Lower leg skin (tissue), 4 donors: ENCODE measurements at places on chromosomes 11 and 22.

- DNase-seq = no peak
These were observed 26.0 kb upstream of the FADD start for GRCh38 chr11:70176940-70177689.

DNA sequence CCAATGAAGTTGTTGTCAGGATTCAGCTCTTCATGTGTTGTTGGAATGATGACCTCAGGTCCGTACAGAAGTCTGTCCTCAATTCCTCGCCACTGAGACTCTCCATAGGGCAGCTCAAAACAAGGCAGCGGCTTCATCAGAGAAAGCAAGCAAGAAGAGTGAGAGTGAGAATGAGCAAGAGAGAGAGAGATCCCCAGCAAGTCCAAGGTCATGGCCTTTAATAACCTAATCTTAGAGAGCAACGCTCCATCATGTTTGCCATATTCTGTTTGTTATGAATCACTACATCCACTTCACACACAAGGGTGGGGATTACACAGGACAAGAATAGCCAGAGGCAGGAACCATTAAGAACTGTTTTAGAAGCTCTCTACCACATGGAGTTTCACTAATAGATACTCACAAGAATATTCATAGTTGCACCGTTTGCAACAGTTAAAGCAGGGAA is 23.3 kb upstream of the MMP7 start:
- DNase-seq = no peak

DNA sequence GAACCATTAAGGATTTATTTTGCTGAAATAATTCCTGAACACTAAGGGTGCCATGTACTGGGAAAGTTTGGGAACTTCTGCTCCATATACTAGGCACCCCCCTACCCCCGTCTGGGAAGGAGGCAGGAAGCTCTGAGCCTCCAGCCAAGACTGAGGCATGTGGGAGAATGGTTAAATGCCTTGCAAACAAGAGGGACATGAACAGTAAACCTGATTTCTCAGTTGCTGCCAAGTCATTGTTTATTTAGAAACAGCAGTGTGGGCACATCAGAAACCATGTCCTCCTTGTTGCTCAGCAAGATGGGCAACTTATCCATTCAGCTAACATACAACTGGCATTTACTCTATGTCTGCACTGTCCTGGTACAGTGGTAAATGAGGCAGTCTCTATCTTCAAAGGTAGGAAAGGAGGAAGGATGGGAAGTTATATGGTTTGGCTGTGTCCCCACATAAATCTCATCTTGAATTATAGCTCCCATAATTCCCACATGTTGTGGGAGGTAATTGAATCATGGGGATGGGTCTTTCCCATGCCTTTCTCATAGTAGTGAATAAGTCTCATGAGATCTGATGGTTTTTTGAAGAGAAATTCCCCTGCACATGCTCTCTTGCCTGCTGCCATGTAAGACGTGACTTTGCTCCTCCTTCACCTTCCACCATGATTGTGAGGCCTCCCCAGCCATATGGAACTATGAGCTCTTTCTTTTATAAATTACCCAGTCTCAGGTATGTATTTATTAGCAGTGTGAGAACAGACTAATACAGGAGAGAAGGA is 459.1 kb downstream of the MIAT start:
- DNase-seq = no peak

DNA sequence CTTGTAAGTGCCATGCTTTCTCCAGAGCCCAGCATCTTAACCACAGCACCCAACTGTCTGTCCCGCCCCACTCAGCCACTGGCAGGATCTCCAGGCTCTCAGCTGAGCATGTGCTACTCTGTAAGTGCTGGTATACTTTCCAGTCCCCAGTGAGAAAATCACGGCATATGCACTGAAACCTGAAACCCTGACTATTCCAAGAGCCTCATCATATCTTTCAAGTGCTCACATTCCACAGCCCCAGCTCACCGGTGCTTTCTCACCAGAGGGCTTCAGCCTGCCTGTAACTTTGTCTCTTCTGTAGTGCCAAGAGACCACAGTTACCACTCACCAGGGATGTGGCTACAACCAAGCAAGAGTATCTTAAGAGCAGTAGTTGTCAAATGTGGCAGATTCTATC is 24.4 kb upstream of the PAMR1 start:
- DNase-seq = no peak

- DNase-seq = no peak
These were observed 41.6 kb downstream of the FDX1 start for GRCh38 chr11:110471371-110471770.

- no peak for DNase-seq
These were observed 114.5 kb upstream of the MTNR1B start for GRCh38 chr11:92854952-92855351.

- no peak for DNase-seq
These were observed 34.5 kb downstream of the TPST2 start for GRCh38 chr22:26555478-26555877.

DNA sequence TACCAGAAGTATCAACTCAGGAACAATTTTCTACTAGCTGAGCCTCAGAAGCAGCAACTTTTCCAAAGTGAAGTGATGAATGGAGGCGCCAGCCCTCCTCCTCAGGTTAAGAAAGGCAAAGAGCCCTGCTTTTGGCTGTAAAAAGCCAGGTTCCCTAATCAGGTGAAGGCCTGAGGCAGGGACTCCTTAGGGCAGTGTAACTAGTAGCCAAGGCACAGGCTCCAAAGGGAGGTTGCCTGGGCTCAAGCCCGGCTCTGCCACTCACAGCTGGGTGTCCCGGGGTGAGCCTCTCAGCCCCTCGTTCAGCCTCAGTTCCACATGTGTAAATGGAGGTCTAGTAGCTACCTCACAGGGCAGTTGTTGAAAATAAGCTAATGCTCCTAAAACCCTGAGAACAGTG is 19.5 kb downstream of the TSKU start:
- DNase-seq = peak; percentile 83

DNA sequence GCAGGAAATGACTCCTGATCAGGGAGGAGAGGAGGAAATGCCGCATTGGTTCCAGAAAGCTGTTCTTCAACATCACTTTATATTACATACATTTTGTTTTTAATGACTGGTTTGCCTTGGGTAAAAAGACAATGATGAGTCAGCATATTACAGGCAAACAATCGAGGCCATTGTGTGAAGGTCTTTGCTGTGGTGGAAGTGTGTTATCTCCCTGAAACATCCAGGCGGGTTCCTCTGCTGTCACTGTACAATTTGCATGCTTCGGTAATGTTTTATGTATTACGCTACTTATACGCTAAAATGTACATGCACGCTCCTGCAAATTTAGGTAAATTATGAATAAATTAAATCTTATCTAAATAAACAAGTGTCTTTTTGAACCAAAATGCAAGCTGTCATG is 161.1 kb downstream of the KIRREL3 start:
- no peak for DNase-seq

DNA sequence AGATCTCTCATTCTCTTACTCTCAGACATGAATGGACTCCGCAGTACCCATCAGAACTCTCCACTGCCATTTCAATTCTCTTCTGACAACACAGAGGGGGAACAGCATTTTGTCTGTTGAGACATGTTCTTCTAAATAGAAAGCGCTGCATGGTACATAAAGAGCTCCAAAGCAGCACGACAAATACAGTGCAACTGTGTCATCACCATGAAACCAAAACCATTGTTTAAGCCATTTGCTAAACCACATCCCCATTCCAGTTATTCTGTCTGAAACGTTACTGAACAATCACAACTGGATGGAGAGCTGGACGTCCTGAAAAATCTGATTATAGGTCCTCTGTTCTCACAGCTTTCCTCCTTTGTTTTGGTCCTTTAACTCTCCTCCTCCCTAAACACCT is 17.9 kb upstream of the TENM4 start:
- DNase-seq = no peak

DNA sequence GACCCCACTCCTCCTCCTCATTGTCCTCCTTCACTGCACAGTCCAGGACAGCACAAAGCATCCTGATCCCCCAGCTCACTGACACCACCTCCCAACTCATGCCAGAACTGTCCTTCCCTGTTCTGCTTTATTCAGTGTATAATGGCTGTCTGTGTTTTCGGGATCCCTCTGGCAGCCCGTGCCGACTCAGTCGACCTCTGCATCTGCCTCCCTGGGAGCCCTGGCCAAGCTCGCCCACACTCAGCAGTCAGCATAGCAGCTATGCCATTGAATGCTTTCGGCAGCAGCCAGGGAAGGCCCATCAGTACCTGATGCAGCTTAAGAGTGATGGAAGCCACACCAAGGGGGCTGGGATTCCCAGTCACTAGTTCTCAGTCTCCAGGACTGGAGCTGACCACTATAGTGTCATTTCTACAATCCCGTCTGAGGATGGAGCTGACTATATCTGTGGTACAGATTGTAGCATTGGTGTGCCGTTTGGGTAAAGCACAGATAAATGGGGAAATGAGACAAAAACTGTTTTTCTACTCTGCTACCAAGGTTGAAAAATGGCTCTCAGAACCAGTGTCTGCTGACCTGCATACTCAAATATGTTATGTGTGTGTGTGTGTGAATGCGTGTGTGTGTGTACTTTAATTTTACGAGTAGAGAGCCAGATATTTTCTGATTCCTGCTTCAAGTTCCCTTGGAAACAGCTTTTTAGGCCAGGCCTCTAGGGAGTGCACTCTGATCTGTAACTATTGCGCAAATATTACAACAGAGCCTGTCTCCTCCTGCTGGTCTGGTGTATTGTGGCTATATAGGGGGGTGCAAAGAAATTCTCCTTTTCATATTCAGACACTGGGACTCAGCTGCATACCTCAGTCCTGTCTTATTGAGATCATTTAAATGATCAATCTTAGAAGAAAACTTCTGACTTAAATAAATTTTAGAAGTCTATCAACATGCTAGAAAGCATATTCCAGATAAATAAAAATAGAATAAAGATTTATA is 78.8 kb upstream of the TOP3B start:
- no peak for DNase-seq

- no peak for DNase-seq
These were observed 11.3 kb downstream of the PHRF1 start for GRCh38 chr11:587546-587945.
